ENCODE measurements at places on chromosomes 7 and 10.
A peak's percentile ranks its signal among the peaks of the same experiment; 100 is the strongest.

DNA sequence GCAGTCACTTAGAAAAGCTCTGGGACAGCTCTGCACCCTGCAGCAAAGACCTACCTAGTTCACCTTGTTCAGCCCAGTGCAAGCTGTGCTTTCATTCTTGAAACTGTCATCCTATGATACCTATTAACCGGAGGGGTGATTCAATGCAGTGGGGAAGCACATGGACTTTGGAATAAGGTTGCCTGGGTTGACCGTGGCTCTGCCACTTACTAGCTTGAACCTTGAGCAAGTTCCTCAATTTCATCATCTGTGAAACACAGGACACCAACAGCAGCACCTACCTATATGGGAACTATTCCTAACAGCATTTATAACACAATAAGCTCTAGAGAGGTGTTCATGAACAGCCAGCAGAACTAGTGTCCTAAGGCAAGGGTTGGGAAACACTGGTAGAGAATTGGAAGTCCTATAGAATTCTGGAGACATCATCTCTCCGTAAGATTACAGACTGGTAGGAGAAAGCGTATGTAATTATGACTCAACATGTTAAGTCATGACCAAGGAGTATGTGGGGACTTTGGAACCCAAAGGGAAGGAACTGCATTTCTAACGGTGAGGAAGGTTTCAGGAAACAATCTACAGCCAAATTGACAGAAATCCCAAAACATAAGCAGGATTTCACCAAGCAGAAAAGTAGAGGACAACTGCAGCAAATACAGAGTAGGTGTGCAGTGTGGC is 270.0 kb downstream of the USP6NL start:
- DNase-seq = no peak

DNA sequence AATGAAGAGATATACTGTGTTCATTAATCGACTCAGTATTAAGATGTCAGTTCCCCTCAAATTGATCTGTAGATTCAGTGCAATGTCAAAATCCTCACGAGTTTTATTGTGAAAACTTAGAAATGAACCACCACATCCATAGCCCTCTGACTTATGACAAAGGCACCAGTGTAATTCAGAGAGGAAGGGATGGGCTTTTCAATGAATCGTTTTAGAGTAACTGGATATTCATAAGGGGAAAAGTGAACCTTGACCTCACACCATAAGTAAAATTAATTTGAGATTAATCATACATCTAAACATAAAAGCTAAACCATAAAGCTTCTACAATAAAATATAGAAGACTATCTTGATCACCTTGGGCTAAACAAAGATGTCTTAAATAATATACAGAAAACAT is 128.1 kb downstream of the ELFN1 start:
- no peak for DNase-seq

DNA sequence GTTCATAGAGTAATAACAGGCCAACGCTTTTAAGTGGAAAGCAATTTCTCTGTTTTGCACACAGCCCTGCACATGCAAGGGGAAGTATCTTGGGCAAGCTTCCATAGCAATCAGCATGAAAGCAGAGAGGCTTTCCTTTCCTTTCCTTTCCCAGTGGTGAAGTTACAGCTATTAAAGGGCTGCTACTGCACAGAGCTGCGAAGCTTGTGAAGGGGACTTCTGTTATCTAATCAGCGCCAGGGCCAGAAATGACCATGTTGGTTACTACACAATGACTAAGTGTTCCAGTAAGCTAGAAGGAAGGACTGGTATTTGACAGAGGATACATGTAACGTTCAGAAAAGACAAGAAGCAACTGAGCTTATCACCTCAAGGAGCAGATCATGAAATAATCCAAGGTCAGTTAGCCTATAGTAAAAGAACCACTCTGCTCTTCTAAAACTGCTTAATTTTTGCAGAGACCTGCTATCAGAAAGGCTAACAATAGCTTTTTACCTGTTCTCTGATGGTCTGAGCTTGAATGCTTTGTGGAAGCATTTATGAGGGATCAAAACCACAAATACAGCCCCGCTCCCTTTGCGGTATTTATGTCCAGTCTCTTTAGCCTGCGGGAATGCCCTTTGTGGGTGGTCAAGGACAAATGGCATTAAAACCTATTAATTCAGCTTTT is 45.9 kb downstream of the SGMS1 start:
- peak; percentile 19 for DNase-seq

GRCh38 chr7:139886206-139886605 is 57.1 kb downstream of the TBXAS1 start:
- no peak for DNase-seq

DNA sequence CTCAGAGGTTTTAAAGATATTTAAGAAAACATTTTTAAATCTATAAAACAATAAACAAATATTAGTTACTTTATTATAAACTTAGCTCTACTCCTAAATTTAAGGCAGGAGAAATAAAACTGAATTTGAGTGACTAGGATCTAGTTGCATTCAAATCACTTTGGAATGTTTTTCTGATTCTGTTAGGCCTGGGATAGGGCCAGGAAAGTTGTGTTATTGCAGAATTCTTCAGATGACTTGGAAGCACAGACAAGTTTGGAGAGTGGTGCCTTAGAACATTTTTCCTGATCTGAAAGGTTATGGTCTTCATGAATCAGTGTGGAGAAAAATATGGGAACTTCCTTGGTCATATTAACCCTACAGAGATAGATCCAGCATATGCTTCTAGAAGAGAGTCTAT is 15.6 kb upstream of the SLC25A13 start:
- no peak for DNase-seq

DNA sequence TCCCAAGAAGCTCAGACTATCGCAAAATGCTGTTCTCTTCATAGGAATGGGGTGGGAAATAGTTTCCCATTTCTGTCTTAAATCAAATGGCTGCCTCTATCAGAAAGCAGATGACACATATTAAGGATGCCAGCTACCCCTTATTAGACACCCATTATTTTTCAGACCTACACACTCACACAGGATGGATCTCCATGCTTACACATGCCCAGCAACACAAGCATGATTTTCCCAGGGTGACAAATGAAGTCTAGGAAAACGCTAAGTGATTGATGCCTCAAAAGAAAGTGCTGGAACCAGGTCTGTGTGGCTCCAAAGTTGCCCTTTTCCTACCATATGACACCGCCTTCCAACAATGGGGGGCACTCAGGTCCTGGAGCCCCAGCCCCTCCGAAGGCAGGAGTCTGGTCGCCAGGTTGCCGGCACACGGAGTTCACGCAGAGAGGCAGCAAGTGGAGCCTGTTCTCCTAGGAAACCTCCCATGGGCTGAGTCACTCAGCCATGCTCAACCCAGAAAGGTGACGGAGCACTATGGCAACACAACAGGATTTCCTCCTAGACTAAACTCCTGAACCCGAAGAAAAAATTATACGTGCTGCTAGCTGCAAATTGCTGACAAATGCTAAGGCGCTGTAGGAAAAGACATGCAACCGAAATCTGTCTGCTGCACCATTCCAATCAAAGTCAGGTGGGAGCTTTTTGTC is 19.8 kb downstream of the VOPP1 start:
- no peak for DNase-seq

DNA sequence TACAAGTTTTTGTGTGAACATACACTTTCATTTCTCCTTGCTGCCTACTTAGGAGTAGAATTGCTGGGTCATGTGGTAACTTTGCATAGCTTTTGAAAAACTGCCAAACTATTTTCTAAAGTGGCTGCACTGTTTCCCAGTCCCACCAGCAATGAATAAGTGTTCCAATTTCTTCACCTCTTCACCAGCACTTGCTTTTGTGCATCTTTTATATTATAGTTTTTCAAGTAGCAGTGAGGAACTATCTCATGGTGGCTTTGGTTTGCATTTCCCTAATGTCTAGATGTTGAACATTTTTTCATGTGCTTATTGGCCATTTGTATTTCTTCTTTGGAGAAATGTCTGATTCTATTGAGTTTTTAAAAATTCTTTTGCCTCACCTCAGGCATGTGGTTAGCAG is 229.9 kb upstream of the TCF7L2 start:
- DNase-seq = no peak

GRCh38 chr7:143255564-143255963 is 7.7 kb upstream of the GSTK1 start:
- DNase-seq = no peak

DNA sequence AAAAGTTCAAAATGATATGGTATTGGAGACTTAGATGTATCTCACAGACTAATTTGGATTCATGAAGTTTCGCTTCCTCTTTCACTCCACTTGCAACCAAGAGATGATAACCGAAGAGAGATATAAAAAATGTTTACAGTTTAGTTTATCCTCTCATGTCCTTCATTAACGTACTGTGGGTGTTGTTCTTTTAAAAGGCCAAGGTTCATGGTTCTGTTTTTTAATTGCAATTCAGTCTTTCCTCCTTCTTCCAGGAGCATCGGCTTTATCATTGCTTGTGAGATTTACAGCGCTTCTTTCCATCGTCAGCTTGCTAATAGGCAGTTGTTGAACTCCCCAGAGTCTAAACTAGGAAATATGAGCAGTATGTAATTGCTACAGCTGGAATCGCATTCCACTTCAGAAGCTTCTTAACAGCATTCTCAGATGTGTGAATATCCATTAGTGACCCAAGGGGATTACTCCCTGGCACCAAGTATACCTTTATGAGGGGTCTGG is 75.9 kb upstream of the HGF start:
- DNase-seq = peak; percentile 53

GRCh38 chr7:54831046-54831643 is 72.1 kb upstream of the SEC61G start:
- no peak for DNase-seq

GRCh38 chr10:72509941-72510340 is 115.9 kb downstream of the MICU1 start:
- no peak for DNase-seq

GRCh38 chr7:69630292-69630691 is 32.0 kb downstream of the AUTS2 start:
- peak; percentile 16 for DNase-seq

GRCh38 chr10:97733256-97733655 is 3.7 kb upstream of the ZFYVE27 start:
- no peak for DNase-seq

GRCh38 chr10:110836706-110837105 is 35.0 kb upstream of the PDCD4 start:
- no peak for DNase-seq

DNA sequence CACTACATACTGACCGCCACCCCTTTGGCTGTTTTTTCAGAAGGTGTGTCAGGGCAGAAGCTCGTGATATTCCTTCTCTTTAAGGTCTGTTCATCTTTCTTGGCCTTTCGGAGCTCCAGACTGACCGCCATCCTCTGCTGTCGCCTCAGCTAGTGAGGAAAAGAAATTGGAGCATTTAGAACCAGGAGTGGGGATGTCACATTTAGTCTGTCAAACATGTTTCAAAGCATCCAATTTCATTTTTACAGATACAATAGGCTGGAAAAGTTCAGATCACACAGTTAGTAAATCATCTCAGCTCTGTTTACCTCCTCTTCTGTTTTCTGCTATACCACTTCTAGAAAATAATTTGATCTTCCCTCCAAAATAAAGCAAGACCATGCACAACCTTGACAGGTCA is 4.8 kb downstream of the KPNA7 start:
- DNase-seq = no peak

- DNase-seq = no peak
These were observed 243.7 kb upstream of the PHYHIPL start for GRCh38 chr10:58932577-58933314.

- no peak for DNase-seq
These were observed 34.2 kb downstream of the TACR2 start for GRCh38 chr10:69382382-69383117.

- no peak for DNase-seq
These were observed 6.1 kb downstream of the GSTO1 start for GRCh38 chr10:104260775-104261115.

DNA sequence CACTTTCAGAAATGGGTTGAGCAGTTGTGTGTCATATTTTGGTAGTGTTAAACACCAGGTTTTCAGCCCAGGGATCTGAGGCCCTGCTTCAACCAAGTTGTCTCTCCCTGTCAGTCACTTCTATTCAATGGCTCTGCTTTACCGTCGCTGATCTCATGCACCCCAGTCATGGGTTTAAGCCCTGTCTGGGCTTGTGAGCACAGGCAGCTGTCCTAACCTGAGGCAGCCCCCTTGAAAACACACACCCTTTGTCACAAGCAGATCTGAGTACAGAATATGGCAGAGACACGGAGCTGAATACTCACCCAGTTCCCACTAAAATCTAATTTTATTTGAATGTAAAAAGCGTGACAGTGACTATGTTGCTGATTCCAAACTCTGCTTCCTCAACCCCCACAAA is 110.6 kb upstream of the GLI3 start:
- DNase-seq = no peak

Data from GM12865 (cell line).